ENCODE measurements at places on chromosomes 7 and 10. TPM values are rescaled to one million over a fixed set of nuclear protein-coding genes. Genes with fewer than 3 reads are reported as not detected.

Gene TUBAL3
- total RNA-seq: not detected

Gene CLRN3
- not detected for total RNA-seq

Gene SKIDA1
- 0.11 TPM for total RNA-seq

Gene PLPP4
- total RNA-seq: not detected

Gene MMD2
- not detected for total RNA-seq

Gene TUBB8
- total RNA-seq: not detected

Gene TMEM225B
- total RNA-seq: 1.2 TPM

Gene NCOA4
- 119 TPM for total RNA-seq

Gene OR6B1
- not detected for total RNA-seq

Gene ADAM8
- total RNA-seq: 69.9 TPM

Gene ZNF12
- total RNA-seq: 23.1 TPM
